ENCODE measurements at places on chromosomes 4 and X. TPM values are rescaled to one million over a fixed set of nuclear protein-coding genes. Genes with fewer than 3 reads are reported as not detected.

FAM9C gene
- total RNA-seq: not detected

- no peak for DNase-seq
Measured at GRCh38 chr4:176709417-176709816, 83.3 kb downstream of the VEGFC start.

DNA sequence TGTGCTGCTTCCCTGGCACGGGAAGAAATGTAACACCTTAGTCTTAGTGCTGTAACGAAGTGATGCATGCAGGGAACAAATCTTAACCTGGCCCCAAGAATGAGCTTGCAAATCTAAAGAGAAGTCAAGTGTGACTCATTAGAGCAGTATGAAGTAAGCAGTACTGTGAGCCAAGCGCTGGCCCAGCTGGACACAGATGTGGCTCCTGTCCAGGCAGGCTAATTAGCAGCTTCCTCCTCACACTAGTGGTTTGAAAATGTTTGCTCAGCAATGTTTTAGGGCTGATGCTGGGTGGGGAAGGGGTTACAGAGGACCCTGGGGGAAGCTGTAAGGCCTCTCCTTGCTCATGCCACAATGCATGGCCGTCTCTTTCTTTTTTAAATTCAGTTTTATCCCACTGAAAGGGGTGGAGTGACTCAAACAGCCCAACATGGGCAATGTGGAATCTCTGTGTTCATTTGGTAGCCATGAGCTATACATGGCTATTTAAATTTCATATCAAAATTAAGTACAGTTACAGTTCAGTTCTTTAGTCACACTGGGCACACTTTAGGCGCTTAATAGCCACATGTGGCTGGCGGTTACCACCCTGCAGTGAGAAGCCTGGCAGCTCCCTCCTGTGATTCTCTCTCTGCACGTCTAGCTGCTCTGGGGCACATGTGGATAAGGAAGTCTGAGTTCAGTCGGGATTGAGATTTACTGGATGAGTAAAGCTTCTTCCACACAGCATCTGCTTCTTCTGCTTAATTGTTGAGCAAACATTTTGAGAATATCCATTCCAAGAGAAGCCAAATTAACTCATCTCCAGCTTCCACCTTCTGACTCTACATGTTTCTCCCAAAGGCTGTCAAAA is 48.8 kb downstream of the MAP7D2 start:
- peak; percentile 3 for DNase-seq

DNA sequence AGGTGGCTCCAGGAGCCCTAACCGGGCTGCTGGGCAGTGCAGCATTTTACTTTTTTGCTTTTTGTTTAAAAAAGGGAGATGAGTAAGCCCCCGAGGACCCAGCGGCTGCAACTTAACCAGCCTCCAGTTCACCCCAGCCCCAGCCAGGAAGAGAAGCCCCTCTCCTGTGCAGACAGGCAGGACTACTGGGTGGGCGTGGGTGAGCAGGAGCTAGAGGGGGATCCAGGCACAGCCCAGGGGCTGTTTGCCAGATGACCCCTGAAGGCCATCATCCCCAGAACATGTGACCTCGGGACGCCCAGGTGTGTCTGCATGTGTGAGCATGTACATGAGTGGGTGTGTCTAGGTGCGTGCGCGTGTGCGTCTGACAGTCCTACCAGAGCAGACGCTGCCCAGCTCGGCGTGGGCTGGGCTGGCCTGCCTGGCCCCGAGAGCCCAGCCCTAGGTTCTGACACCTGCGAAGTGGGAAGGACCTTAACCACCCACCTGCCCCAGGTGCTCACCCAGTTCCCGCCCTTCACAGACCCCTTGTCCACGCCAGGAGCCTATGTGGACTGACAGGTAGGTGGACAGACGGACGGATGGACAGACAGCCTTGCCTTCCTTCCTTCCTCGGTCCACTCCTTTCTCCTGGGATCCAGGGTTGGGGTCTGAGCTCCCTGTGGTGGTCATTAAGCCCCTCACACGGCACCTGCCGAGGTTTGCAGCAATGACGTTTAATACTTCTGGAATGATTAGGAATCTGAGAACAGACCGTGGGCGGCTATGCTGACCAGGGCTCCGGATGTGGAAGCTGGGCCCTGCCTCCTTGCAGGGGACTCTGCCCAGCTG is 7.8 kb upstream of the HAUS3 start:
- no peak for DNase-seq

DNA sequence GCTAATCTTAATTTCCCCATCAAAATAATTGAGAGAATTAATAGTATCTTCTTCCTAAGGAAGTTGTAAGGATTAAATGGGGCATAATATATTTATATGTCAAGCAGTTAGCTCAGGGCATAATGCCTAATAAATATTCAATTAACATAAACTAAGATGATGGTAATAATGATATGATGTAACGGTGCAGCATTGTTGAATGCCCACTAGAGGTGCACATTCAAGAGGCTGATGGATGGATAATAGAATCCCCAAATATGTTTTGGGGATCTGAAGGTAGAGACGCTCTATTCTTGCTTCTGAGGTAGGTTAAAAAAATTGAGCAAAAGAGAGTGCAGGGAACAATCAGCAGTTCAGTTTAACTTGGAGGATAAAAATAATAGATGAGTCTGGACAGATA is 37.1 kb downstream of the ATOH1 start:
- no peak for DNase-seq

- no peak for DNase-seq
Measured at GRCh38 chr4:163673848-163674697, 179.6 kb downstream of the TMA16 start.

GRCh38 chr4:20987191-20987590 is 286.9 kb downstream of the PACRGL start:
- no peak for DNase-seq

Data from thoracic aorta (tissue), 2 donors.